ENCODE measurements at places on chromosomes 2 and 18. TPM values are rescaled to one million over a fixed set of nuclear protein-coding genes. Genes with fewer than 3 reads are reported as not detected.

GRCh38 chr2:160006475-160006874 lies 55.9 kb downstream of the PLA2R1 start:
- no peak for DNase-seq

DNA sequence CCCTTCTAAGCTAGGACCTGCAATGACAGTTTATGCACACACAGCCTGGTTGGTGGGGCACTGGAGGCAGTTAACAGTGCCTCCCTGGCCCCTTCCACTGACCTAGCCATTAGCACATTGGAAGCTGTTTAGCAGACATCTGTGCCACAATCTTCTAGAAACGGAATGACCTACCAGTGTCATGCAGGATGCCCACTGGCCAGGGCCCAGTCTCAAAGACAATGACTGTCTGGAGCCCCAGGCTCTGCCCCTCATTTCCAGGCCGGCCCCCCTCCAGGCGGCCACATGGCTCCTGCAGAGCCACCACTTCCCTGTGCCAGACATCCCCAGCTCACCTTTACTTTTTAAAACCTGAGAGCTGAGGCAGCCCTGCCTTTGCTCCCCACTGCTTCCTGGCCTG lies 123.5 kb upstream of the CAPN13 start:
- DNase-seq = no peak

- DNase-seq = no peak
Observed at GRCh38 chr2:143000599-143000998, 123.1 kb downstream of the KYNU start.

DNA sequence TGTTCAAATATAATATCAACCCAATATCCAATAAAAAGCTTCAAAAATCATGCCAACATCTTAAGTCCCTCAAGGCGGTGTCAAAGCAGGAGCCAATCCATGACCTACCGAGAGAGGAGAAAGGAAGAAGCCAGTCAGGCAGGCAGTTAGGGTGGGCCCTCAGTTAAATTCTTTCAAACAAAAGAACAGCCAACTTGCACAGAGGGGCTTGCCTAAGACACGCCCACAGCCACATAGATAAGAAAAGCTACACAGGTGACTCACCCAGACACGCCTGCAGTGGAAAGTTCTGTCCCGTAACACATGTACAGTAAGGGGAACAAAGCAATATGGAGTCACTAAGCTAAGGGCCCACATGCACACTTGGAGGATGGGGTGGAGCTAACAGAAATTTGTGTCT lies 61.3 kb downstream of the SP110 start:
- DNase-seq = no peak

- no peak for DNase-seq
Observed at GRCh38 chr18:49537232-49537896, 24.5 kb upstream of the LIPG start.

- DNase-seq = peak; percentile 32
Observed at GRCh38 chr2:105769504-105769903, 24.8 kb downstream of the NCK2 start.

The GAREM1 gene
- total RNA-seq = 1.2 TPM

The MAP2 gene
- total RNA-seq = 2.1 TPM

- DNase-seq = no peak
Observed at GRCh38 chr2:212914392-212914791, 237.0 kb downstream of the IKZF2 start.

- DNase-seq = no peak
Observed at GRCh38 chr2:176098366-176099158, 1.0 kb upstream of the HOXD12 start.

The STRADB gene
- total RNA-seq = 18.5 TPM

DNA sequence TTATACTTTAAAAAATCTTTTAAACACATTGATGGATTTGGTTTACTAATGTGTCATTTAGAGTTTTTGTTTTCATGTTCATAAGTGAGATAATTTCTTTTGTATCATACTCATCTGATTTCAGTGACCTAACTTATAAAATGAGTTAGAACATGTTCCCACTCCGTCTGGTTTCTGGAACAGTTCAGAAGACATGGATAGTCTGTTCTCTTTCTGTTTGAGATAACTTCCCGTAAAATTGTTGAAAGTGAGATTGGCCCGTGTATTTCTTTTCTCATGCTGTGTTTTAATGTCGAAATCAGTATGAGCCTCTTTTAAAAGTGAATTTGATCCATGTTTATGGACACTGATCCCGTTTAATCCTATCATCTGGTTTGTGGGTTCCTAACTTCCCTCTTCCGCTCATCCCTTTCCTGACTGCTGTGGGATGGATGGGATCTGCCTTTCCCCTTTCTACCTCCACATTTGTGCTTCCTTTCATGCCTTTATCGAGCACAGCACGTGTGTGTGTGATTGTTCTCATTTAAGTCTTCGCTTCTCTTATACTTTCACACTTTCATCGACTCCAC lies 78.9 kb downstream of the COPS8 start:
- no peak for DNase-seq

GRCh38 chr2:144516411-144516980 lies 3.4 kb downstream of the ZEB2 start:
- no peak for DNase-seq

DNA sequence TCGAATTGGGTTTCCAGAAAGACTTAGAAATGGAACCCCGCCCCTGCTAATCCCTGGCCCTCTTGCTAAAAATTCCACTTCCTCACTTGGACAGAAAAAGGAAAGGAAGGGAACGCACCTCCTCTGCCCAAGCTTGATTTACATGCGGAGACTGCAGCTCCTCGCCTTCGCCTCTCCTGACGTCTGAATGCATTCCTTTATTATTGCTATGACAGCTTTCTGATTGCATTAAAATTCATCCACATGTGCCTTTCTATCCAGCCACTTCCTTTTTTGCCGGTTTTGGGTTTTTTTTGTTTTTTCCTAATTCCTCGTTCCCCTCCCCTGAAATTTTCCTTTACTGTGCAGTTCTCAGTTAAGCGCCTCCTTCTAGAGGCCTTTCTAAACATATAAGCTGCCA lies 287.8 kb downstream of the CELF4 start:
- DNase-seq = no peak

GRCh38 chr2:214504599-214505376 lies 93.9 kb downstream of the VWC2L start:
- DNase-seq = no peak
